ENCODE measurements at places on chromosomes 2 and 18.

DNA sequence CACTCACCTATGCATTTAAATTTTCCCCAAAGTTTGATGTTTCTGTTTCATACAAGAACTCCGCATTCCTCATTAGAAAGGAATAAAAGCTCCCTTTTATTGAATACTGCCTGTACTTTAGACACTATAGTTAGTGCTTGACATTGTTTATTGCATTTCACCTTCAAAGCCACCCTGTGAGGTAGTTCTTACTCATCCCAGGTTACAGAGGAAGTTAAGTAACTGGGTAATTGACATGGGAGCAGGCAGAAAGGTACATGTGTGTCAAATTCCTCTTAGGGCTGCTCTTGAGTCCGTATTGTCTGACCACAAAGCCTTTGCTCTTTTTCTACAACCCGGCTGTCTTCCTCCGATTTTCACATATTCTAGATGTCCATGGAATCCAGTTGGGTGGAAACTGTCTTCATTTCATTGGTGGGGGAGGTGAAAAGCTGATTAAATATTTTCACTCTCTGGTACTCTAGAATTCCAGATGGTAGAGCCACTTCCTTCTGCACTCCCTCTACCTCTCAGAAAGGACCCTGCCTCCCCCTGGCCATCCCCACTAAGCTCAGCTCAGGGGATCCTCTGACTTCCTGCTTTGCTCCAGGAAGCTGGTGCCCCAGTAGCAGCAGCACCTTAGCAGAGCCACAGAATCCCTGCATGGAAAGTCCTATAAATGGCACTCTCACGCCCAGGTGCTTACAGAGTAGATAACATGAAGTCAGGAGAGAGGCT lies 319.2 kb downstream of the LRATD1 start:
- DNase-seq, result no peak

- no peak for DNase-seq
These were observed 20.3 kb downstream of the PER2 start for GRCh38 chr2:238267884-238268680.

- DNase-seq, result no peak
These were observed 23.4 kb upstream of the STAT1 start for GRCh38 chr2:191037351-191037750.

- DNase-seq, result no peak
These were observed 240.9 kb downstream of the HAUS1 start for GRCh38 chr18:46345181-46345465.

DNA sequence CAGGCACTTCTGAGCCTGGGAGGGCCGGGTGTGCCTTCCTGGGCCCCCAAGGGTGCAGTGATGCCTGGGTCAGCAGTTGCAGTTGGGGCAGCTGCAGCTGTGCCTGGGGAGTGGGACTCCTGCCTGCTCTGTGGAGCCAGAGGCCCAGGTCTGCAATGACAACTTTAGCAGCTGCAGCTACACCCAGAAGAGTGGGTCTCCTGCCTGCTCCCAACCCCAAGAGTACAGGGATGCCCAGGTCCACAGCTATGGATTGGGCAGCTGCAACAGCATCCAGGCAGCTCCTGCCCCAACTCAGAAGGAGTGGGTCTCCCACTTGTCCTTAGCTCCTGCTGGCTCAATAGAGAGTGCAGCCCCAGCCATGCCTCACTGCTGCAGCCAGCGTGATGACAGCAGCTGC lies 73.0 kb upstream of the ST3GAL5 start:
- no peak for DNase-seq

GRCh38 chr2:142668420-142668819 lies 209.0 kb upstream of the KYNU start:
- DNase-seq, result no peak

DNA sequence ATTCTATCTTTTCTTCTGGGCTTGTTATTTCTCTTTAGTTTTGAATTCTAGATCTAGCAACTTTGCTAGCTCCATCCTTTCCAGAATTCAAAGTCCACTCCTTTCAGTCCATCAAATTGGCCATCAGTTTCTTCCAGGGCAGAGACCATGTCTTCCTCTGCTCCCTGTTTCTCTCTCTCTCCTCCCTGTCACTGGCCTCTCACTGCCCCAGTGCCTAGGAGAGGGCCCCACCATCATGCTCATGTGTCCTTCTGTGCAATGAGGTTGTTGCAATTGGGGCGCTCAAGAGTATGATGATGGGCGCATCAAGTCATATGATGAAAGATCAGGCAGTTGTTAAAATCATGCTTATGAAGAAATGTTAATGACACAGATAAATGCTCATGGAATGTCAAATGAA lies 159.2 kb upstream of the HS6ST1 start:
- no peak for DNase-seq

- DNase-seq, result no peak
These were observed 12.1 kb upstream of the SRSF7 start for GRCh38 chr2:38763228-38763627.

DNA sequence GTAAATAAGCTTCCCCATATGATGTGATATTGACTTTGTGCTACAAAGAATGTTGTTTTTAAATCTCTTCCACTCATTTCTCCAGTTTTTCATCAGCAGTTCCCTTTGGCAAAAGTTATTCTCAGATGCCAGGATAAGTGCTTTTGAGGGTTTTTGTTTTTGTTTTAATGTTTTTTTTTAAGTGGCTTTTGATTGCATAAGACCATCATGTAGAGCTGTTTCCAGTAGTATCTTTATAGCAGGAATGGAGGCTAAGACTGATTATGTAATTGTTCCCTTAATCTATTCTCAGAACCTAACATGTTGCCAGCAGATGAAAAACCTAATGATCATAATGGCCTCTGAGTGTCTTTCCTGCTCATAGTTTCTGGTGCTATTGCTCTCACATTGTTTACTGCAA lies 77.9 kb downstream of the CABLES1 start:
- DNase-seq, result no peak

DNA sequence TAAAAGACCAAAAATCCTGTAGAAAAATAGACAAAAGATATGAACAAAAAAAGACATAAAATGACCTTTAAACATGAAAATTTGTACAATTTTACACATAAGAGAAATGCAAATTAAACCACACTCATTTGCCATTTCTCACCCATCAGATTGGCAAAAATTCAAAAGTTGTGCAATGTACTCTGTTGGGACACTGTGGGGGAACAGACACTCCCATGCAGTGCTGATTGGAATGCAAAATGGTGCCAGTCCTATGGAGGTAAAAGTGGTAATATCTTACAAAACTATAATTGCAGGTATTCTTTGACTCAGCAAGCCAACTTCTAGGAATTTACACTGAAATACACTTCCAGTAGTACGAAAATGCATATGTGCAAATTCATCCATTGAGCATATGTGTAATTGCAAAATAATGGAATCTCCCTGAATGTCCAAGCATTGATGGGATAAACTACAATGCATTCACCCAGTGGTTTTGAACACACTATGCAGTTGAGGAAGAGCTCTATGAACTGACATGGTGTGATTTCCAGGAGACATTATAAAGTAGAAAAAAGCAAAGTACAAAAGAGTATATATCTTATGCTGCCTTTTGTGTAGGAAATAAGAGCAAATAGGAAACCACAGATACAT lies 201.8 kb upstream of the ZNF521 start:
- DNase-seq, result no peak

- no peak for DNase-seq
These were observed 2.1 kb downstream of the MBP start for GRCh38 chr18:77130229-77131099.

DNA sequence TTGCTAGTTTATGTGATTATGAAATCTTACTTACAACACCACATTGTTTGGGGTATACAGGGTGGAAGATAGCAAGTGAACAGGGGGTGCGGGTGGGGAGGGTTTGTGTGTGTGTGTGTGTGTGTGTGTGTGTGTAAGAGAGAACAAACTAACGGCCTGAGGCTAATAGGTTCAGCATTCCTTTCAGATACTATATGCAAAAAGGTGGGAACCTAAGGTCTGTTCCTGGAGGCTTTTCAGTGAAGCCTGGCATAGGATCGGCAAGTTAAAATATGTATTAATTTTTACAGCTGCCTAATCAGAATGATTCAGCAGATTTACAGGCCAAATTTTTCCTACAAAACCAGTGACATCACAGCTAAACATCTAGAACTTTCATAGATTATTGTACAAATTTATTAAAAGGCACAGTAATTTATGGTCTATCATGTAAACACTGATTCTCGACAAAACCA lies 7.6 kb upstream of the SPDYA start:
- no peak for DNase-seq

- DNase-seq, result no peak
These were observed 3.7 kb upstream of the PPP3R1 start for GRCh38 chr2:68256093-68256450.

DNA sequence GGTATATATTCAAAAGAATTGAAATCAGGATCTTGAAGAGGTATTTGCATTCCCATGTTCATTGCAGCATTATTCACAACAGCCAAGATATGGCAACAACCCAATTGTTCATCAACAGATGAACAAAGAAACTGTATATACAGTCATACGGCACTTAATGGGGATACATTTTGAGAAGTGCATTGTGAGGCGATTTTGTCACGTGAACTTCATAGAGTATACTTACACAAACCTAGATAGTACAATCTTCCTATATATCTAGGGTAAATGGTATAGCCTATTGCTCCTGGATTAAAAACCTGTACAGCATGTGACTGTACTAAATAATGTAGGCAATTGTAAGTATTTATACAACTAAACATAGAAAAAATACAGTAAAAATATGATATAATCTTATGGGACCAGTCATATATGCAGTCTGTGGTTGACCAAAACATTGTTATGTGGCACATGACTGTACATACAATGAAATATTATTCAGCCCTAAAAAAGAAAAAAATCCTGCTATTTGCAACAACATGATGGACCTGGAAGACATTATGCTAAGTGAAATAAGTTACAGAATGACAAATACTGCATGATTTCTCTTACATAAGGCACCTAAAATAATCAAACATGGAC lies 9.2 kb upstream of the BBS5 start:
- no peak for DNase-seq

DNA sequence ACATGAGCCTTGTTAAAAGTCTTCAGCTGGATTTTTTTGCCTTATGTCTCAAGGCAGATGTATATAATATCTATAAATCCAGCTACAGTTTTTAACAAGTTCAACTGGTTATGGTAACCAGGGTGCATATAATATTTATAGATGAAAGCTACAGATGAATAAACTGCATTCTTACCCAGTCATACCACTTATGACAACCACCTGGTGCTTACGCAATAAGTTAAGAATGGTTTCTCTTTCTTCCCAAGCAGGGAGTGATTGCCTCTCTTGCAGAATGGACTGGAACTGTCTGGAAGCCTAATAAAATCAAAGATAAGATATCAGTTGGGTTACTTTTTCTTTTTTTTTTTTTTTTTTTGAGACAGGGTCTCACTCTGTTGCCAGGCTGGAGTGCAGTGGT lies 19.6 kb downstream of the DHX57 start:
- no peak for DNase-seq

- DNase-seq, result no peak
These were observed 209.8 kb downstream of the CELF4 start for GRCh38 chr18:37355772-37356171.

- peak; percentile 35 for DNase-seq
These were observed 25.7 kb downstream of the NPPC start for GRCh38 chr2:231900486-231900942.

DNA sequence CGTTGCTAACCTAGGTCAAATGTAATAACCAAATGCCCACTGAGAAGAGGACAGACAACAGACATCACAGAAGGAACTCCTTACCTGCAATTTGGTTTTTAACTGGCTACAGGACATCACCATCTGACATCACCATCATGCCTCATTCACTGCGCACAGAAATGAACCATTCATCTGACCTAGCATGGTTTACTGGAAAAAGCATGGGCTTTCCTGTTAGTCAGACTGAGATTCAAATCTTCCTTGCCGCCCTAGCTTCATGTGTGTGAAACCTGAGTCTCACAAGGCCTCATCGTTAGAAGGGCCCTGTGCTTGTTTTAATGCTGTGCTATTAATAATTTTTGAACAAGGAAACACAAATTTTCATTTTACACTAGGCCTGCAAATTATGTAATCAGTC lies 1.1 kb upstream of the HIBCH start:
- DNase-seq, result no peak

DNA sequence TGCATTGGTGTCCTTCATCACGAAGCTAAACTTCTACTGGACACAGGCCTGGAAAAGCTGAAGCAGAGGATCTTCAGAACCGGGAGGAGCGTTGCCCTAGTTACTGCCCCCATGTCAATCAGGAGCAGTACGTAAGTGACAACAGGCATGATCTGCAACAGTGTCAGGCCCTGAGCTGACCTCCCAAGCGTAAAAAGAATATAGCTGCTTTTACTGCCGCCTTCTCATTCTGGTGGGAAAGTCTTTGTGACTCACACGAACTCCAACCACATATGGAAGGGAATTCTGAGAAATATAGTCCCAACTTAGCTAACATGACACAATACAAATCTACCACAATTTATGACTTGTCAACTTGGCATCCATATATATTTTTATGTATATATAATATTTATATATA lies 1007.7 kb upstream of the CDH2 start:
- no peak for DNase-seq

GRCh38 chr2:217972037-217972436 lies 30.8 kb downstream of the TNS1 start:
- DNase-seq, result no peak

DNA sequence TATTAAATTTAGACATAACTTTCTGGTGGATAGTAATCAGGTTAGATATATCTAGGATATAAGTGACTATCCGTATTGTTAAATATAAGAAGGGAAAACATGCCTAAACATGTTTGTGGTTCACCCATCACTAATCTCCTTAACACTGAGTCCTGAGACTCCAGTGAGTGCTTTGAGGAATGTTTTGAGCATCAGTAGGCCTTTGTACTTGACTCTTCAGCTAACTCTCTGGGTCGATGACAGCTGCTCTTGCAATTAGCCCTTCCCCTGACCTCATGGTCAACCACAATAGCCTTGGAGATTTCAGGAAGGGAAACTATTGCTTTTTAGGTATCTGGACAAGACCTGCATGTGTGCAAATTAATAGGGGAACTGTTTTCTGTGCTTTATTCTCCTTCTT lies 716.8 kb downstream of the EPHA4 start:
- DNase-seq, result no peak

DNA sequence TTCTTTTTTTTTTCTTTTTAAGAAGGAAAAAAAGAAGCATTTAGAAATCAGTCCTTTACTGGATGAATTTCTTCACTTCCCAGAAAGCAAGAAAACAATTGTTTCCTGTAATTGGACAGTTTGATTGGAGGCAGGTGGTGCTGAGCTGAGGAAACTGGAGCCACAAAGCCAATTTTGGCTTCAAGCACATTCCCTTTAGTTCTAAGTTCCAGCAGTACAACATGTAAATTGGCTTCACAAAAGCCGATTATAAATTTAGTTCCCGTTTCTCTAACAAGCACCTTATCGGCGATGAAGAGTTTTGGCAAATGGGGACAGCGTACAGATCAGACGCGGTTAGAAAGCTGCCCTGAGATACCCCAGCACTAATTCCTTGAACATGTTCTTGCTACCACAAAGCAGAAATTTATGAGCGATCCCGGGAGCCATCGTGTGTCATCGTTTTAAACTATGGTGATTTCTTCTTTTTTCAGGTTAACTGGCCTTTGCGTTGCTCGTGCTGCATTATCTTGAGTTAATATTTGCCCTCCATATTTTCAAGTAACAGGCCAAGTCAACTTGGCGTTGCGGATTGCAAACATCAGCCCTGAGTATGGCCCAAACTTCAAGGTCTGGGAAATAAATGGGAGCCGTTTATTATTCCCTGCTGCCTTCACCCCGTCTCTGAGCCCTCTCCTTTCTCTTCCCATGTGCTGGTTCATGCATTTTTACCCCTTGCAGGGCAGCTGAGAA lies 190.4 kb upstream of the ID2 start:
- no peak for DNase-seq

GRCh38 chr2:14684516-14684915 lies 52.0 kb downstream of the LRATD1 start:
- DNase-seq, result no peak

All from CD4-positive, alpha-beta T cell treated with Interleukin-15 for 1 hour (primary cell).